ENCODE measurements at places on chromosomes 3 and 15.

DNA sequence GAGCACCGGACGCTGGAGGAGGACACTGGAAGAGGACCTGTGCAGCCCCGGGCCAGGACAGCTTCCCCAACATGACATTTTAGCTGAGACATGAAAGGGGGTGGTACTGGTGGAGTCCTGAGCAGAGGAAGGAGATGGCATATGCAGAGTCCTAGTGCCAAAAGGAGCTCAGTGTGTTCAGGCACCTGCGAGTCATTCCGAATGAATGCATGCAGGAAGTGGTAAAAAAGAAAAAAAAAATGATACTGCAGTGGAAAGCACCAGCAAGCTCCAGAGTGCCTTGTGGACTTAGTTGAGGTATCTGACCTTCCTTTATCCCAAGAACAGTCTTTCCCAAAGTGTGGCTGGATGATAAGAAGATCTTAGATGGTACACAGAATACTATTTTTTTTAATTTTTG is 6.6 kb upstream of the ZNF148 start:
- DNase-seq = peak; percentile 31

GRCh38 chr3:58216496-58217195 is 5.9 kb upstream of the DNASE1L3 start:
- DNase-seq = peak; percentile 66

DNA sequence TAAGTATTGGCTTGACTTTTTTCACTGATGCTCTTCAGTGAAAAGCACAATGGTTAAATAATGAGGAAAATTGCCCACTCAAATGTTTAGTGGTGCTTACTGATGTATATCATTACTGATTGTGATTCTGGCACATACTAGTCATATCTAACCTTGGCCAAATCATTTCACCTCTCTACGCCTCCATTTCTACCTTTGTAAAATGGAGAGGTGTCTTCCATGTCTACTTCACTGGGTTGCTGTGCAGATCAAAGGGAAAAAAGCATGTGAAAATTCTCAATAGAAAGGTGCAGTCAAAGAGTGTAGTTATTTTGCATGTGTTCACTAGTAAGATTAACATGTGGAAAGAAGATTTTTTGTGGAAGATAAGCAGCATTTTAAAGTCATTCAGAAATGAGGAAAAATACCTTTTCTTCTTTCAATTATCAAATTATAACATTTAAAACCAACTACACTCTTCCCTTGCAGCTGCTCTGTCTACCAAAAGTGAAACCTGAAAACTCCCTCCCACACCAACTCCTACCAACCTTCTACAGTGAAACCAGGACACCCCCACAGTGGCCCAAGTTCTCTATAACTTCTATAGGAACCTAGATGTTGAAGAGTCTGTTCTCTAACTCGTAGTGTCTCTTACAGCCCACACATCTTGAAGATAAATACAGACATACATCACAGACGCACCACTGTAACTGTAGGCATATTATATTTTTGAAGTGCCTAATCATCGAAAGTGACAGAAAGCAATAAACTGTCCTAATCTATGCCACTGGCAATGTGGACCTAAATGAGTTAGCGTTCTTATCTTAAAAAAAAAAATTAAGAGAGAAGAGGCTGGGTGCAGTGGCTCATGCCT is 1.4 kb downstream of the CD200R1 start:
- DNase-seq = no peak

DNA sequence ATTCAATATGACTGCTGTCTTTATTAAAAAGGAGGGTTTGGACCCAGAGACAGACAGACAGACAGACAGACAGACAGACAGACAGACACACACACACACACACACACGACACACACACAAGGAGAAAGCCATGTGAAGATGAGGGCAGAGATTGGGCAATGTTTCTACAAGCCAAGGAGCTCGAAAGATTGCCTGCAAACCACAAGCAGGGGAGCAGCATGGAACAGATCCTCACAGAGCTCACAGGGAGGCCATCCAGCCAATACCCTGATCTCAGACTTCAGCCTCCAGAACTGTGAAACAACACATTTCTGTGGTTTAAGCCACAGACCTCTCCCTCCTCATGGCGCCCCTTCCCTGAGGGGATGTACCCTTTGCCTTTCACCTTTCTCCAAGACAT is 35.8 kb upstream of the ABHD2 start:
- DNase-seq = no peak

DNA sequence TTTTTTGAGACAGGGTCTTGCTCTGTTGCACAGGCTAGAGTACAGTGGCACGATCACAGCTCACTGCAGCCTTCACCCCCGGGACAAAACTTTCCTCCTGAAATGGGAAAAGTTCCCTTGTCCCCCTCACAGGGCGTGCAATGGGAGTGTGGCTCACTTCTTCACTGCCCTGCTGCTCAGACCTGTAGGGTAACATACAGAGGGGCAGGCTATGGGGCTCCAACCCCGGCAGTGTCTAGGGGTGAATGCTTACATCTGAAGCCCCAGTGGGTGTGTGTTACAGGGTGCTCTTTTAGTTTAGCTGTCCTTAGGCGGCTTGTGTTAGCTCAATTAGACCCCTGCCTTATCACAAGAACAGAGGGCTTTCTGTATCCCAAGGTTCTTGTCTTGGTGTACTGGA is 157.3 kb downstream of the RBPMS2 start:
- DNase-seq = no peak

- no peak for DNase-seq
Observed at GRCh38 chr3:157844216-157844615, 262.0 kb downstream of the SHOX2 start.

DNA sequence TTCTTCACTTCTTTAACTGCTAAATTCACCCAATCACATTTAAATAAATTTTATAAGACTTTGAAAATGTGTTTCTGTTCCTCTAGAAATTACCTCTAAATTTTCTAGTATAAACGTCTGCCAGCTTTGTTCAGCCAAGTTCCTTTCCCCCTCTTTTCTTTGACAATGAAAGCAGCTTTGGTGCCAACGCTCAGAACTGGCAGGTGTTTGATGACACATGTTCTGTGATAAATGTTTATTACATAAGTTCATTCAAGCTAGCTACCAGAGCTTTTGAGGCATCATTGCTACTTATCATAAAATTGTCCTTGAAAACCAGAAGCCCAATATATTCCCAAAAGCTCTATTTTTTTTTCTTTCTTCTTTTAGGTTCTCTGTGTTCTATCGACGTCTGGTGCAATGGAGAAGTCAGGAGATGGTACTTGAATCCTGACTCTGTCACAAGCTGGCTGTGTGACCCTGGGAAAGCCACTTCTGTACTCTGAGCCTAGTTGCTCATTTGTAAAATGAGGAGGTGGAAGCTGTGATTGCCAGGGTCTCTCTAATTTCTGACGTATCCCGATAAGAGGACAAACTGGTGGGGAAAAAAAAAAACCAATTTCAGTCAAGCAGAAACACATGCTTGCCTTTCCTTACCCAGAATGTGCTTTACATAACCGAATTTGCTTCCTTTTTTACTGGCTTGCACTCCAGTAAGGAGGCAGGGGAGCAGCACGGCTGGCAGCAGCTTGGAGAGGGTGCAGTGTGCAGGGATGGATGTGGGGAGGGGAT is 187.1 kb upstream of the LPP start:
- no peak for DNase-seq
